ENCODE measurements at places on chromosomes 5 and 9.

DNA sequence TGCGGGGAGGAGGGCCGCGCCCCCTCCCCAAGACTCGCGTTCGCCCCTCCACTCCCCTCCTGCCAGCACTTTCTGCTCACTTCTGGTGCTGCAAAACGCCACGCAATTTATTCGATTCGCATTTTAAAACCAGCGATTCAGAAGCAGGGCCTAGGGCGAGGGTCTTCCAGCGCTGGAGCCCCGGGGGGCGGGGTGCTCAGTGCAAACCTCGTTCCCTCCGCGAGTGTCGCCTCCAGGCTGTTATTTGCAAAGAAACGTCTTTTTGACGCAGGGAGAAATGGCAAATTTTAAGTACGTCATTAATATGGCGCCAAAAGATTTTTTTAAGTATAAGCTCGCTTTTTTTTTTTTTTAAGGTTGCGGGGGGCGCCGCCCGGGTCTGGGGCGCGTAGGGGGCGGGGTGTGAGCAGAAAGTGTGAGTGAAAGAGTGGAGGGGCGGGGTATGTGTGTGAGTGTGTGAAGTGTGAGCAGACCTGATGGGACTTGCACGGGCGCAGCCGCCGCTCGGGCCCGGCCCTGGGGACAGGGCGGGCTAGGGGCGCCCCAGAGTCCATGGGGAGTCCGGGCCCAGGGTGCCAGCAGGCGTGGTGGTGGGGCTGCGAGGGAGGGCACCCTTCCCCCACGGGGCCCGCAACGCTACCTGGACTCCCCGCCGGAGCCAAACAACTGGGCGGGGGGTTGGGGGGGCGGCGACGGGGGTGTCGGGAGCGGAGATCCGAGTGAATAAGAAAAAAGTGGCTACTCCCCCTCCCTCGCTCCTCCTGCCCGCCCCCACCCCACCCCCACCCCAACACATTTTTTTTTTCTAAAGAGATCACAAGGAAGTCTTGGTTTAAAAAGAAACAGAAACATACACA, at the start of gene JADE2:
Gene JADE2, plus strand, starts transcription at position 845 of the 857 bp plus-strand sequence. CDS start 10,188 bp downstream, outside the sequence.
- DNase-seq: peak; percentile 76

DNA sequence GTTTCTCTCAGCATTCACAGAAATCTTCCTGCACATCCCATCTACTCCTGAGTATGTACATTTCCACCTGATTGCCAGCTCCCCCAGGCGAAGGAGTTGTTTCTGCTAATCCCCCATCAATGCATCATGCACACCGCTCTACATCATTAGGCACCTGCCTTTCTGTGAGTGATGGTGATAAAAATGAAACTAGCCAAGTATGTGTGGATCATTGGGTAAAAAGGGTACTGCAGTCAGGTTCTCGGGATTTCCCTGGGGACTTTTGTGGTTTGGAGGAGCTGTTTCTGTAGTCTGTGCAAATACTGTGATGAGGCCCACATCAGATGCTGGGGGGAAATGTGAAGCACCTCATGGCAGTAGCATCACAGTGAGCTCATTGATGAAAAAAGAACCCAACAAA, 30.4 kb downstream of the CAMK4 start:
- DNase-seq: no peak

GRCh38 chr5:151703227-151703626, 16.5 kb upstream of the SPARC start:
- DNase-seq: no peak

- DNase-seq: no peak
Measured at GRCh38 chr5:143319437-143320227, 83.9 kb downstream of the NR3C1 start.

DNA sequence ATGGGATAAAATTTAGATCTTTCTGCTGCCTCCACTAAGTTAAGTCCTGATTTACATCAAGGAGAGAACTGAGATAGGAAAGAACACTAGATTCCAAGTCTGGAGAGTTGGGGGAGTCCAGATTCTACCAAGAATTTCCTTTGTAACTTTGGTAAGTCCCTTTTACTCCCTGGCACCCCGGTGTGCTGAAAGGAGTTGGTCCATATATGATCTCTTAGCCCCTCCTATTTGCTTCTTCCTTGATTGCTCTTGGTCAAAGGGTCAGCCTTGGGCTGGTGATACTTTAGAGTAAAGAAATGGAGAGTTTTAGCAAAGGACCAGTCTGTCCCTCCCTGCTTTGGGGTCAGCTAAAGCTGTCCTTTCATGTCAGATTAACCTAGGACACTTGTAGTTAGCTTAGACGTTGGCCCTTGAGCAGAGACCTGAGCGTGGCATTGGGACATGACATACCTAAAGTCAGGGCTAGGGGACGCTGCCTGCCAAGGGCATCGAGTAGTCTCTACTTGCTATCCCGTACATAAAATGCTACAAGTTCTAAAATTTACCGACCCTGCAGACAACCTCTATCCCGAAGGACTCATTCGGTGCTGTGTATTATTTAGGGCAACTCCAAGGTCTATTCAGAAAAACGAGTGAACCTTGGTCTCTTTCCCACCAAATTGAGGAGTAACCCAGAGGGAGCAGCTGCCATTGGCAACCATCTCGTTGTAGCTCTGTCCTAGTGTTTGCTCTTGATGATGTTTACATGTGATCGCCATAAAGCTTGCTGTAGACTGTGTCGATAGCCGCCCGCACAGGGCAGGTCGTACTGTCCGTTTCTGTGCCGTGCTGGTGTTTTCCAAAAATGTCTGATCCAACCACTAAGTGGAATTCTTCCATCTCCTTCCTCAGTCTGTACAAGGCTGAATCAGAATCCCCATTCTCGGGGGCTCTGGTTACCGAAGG, 94.4 kb downstream of the PDE6A start:
- no peak for DNase-seq

GRCh38 chr9:111916234-111916645, 19.6 kb downstream of the UGCG start:
- no peak for DNase-seq

DNA sequence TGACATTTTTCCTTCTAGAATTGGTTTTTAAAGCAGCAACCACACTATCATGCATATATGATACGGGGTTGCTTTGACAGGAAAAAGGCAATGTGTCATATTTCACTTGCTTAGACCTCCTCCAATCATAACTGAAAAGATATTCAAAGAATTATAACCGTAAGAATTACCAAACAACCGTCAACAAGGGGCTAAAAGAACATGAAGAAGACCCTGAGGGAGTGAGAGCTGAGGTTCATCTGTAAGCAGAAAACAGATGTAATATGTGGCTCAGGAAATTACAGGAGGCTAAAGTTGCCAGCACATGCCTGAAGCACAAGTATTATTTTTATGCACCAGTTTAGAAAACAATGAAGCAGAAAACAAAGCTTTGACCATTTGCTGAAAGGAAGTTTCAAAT, 78.9 kb downstream of the APBA1 start:
- DNase-seq: no peak

- no peak for DNase-seq
Measured at GRCh38 chr9:100426189-100426529, 784 bp upstream of the MSANTD3 start.

DNA sequence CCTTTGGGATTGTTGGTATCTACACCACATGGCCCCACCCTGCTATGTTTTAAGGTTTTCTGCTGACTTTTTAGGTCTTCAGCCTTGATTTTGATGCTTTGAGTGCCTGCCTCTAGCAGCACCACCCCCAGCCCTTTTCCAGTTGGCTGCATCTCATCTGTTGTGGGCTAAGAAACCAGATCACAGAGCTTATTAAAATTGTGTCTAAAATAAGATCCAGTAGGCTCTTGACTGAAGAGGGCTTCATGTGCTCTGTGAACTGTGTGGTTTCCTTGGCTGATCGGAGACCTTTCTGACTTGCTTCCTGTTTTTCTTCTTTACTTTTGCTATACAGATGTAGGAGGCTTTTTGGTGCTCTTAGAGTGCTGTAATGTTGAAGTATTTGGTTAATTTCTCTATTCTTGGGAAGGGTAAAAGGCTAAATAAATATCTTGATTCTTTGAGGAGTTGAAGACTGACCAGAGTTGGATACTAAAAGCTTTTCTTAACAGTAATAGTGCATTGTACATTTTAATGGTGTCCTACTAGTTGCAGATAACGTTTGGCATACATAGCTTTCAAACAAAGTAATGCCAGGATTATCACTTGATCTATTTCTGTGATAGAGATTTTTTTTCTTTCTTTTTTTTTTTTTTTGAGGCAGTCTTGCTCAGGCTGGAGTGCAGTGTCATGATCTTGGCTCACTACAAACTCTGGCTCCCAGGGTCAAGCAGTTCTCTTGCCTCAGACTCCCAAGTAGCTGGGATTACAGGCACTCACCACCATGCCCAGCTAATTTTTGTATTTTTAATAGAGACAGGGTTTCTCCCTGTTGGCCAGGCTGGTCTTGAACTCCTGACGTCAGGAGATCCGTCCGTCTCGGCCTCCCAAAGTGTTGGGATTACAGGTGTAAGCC, 4.5 kb downstream of the UBE2D2 start:
- no peak for DNase-seq

DNA sequence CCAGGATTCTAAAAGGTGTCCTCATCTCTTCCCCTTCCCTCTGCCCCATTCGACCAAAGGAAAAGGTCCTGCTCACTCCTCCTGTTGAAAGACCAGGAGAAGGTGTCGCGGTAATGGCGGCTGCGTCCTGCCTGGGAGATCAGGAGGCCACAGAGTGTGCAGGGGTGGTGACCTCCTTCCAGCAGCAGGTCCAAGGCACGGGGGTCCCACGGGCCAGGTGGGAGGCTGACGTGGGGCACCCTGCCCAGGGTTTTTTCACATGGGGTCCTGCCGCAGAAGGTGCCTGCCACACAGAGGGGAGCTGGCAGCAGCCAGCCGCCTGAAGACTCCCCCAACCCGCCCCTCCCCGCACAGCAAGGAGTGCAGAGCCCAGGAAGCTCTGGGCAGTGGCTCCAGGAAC, 22.2 kb upstream of the ADAMTS2 start:
- no peak for DNase-seq

GRCh38 chr5:34740389-34740806, 84.3 kb downstream of the RAI14 start:
- no peak for DNase-seq

DNA sequence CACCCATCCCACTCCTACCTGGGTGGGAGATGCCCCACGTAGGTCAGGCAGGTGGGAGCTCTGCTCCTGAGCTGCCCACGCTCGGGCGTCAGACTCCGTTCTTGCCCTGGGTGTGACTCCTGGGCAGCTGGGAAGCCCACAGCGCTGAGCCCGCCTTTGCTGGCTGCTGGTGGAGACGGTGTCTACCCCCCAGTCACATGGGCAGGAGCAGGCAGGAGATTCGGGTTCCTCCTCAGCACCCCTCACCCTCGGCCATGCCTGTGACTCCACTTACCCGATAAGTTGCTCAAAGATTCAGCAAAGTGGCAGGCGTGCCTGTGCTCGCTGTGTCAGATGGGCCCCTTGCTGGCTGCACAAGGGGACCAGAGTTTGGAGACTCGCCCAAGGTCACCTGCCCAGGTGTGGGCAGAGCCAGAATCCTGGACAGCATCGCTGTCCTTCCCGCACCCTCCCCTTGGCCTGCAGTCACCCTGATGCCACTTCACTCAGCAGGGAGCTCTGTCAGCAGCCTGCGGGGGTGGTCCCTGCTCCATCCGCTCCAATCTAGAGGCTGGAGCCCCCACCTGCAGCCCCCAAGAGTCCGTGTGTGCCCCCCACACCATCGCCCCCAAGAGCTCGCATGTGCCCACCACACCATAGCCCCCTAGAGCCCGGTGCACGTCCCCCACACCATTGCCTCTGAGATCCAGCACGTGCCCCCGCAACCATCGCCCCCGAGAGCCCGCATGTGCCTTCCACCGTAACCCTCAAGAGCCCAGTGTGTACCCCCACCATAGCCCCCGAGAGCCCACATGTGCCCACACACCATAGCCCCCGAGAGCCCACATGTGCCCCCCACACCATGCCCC, 4.2 kb downstream of the LCN1 start:
- peak; percentile 34 for DNase-seq

DNA sequence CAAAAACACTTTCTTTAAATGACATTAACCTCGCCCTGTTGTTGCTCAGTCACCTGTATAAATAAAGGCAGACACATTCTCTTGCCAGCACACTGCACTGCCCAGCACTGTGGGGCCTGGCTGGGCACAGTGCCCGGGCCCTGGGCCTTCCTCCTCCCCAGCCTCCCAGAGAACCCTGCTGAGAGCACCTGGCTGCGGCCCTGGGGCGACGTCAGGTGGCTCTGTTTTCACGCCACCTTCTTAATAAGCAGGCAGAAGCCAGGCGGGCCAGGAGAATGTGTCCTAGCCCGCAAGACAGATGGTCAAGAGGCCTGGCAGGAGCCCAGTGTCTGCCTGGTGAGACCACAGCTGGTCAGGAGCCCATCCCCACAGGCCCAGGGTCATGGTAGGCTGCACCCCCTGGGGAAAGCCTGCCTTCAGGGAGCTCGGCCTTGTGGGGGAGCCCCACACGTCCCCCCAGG, 8.2 kb upstream of the AGPAT2 start:
- DNase-seq: no peak

DNA sequence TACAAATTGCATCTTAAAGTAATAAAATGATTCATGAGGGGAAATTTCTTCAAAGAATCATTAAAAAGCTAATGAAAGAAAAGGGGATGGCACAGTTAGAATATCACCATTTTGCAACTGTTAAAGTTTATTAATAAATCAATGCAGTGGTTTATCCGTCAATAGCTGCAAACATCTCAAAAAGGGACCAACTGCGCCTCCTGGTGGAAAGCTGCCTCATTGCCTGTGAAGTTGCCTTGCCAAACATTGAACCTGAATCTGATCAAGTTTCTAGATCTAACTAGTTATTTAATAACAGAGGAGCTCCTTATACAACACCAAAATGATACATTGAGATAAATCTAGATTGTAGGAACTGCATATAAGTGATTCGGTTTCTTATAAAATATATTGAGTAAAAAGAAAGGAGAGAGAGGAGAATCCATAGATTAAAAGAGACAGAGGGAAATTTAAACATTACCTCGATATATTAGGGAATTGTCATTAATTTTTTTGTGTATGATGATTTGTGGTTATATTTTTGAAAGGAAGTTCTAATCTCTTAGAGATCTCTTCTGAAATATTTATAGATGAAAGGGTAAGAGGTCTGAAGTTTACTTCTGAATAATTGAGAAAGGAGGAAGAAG, 6.9 kb upstream of the NDUFB6 start:
- peak; percentile 78 for DNase-seq

DNA sequence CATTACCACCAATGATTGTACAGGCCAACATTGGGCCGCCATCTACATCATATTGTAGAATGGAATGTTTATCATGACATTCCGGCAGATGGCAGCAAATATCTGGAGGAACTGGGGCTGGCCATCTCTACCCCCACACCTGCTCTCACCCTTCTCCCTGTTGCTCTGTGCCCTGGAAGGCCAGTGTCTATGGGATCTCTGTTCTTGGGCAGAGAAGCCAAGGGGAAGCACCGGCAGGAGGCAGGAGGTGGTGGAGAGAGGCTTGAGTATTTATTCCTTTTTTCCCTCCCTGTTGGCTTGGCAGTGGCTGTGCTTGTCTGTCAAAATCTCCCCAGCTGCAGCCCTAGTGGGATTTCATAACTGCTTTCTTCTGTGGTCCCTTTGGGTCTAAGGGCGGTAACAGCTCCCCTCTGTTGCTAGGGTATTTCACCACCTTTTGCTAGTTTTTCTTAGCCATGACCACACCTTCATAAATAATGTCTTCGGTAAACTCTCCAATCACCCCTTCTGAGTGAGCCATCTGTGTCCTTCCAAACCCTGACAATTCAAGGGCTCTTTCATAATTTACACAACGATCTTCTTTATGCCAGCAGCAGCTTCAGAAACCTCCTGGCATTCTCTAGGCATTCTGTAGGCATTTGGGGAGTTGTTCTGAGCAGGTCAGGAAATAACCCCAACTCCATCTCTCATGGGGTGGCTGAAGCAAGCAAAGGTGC, 225.8 kb downstream of the MELK start:
- DNase-seq: no peak

GRCh38 chr5:140235791-140236551, 61.0 kb downstream of the CYSTM1 start:
- no peak for DNase-seq
